SK-N-DZ (cell line): ENCODE measurements at places on chromosomes 16 and 17.

DNA sequence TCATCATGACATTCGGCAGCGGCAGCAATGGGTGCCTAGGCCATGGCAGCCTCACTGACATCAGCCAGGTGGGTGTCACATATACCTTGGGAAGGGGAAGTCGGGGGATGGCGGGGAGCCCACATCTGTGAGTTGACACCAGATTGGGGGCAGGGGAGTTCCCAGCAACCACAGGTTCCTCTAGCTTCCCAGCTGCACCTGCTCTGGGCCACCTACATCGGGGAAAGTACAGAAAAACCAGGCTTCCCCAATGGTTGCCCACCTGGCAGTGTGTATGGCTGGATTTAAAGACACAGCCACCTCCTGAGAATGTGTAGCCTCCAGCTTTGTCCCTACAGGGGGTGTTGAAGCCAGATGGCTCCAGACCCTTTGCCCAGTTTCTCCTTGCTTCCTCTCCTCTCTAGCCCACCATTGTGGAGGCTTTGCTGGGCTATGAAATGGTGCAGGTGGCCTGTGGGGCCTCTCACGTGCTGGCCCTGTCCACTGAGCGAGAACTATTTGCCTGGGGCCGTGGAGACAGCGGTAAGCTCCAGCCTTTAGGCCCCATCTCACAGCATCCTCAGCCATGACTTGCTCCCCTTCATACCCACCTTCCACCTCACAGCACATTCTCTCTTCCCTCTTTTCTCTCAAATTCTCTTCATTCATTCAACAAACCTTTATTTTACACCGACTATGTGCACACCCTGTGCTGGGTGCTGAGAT is 5.0 kb upstream of the TRAF4 start:
- no peak for DNase-seq

DNA sequence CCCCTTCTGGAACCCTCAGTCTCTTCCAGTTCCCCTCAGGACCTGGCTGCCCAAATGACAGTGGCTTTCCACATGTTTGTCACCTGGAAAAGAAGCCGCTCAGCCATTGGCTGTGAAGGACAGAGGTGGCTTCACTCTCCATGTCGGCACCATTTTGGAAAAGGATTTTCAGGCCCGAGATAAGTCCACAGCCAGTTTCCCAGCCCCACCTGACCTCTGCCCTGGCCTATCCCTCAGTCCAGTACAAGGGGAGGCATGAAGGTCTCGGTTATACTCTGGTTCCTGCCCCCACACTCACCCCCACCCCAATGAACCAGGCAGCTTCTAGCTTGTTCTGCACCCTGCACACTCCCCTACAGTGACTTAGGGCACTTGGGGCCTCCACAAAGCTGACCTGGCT is 15.2 kb downstream of the AOC3 start:
- no peak for DNase-seq

DNA sequence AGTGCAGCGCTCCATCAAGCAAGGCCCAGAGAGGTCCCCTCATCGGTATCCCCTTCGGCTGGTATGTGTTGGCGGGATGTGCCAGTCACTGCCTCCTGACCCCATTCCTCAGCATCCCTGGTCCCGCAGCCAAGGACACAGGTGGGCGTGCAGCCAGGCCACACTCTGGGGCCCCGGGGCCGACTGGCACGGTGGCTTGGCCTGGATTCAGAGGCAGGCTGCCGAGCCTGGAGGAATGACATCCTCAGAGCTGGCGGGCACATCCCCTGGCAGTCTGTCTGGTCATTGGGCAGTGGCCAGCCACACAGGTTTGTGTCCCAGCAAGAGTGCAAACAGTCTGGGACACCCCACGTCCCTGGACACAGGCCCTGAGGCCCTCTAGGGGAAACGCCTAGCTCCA is 111.1 kb downstream of the SDK2 start:
- no peak for DNase-seq

DNA sequence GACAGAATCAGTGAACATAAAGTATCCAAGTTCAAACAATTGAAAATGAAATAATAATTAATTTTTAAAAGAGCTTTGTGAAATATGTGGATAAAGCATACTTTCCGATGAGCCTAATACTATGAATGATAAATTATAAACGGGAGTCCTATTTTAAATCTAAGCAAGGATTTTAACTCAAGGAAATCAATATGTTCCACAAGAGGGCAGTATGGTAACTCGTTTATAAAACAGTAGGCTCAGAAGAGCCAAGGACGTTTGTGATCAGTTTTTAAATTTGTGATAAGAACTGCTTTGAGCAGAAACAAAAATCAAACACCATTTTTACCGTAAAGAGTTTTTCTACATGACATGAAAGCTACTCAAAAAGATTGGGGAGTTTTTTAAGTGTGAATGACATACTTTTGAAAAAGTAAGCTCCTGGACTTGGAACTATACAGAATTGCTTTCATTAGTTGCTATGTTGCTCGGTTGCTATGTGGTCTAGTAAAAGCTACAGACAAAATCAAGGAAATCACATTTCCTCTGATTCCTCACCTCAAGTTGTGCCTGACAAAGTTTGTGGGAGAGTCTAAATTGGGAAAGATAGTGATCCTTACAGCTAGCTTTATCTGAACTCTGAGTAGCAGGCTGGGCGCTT is 11.8 kb upstream of the TEKT1 start:
- DNase-seq: peak; percentile 22

- no peak for DNase-seq
Observed at GRCh38 chr17:75366432-75366831, 39.0 kb downstream of the GRB2 start.

- no peak for DNase-seq
Observed at GRCh38 chr16:3695610-3696369, 21.5 kb downstream of the TRAP1 start.

DNA sequence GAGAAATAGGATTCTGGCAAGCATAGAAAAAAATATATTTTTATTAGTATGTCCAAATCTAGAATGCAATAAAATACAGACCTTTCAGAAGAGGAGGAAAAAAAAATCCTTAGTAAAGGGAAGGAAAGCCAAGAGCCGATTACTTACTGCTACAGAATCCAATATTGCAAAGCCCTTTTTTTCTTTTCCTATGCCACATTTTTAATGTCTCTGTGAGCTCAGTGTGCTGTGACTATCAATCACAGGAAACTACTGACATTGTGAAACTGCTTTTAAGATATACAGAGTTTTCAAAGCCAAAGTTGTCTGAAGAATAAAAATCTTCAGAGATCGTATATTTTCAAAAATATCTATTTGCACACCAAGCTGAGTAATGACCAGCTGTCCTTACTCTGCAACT is 120.4 kb downstream of the CHD9NB start:
- DNase-seq: no peak

GRCh38 chr17:39175695-39176093 is 9.7 kb upstream of the ARL5C start:
- DNase-seq: no peak

DNA sequence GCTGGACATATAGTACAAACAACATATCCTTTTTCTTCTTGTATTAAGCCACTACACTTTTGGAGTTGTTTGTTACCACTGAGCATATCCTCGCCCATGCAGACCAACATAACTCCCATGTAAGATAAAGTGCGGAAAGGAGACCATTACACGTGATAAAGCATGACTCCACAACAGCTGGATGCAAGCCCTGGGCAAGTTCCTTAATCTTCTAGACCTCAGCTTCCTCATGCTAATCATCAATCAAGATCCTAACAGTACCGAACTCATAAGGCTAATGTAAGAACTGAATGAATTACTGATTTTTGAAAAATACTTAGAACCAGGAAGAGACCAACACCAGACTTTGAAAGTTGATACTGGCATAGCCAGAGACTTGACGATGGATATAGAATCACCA is 47.0 kb upstream of the GSG1L start:
- DNase-seq: no peak

GRCh38 chr17:14301279-14302090 is 604 bp downstream of the HS3ST3B1 start:
- peak; percentile 34 for DNase-seq

- no peak for DNase-seq
Observed at GRCh38 chr16:10599626-10600025, 19.2 kb upstream of the EMP2 start.

DNA sequence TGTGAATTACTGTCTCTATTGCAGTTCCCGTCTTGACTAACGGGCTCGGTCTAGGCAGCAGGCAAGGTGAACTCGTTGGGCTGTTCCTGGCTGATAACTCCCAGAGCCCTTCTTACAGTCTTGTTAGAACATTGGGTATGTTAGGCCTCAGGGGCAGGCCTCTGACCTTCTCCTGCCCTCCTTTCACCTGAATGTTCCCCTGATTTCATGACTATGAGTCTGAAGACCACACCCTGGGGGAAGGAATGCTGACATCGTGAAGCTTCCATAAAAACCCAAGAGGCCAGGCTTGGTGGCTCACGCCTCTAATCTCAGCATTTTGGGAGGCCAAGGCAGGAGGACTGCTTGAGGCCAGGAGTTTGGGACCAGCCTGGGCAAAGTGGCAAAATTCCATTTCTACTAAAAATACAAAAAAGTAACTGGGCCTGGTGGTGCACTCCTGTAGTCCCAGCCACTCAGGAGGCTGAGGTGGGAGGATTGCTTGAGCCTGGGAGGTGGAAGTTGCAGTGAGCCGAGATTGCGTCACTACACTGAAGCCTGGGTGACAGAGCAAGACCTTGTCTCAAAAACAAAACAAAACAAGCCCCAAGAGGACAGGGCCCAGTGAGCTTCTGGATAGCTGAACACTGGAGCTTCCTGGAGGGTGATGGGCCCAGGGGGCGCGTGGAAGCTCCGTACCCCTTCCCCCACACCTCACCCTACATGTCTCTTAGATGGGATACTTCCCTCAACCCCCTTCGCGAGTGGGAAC is 47.8 kb upstream of the FBXO47 start:
- DNase-seq: no peak

DNA sequence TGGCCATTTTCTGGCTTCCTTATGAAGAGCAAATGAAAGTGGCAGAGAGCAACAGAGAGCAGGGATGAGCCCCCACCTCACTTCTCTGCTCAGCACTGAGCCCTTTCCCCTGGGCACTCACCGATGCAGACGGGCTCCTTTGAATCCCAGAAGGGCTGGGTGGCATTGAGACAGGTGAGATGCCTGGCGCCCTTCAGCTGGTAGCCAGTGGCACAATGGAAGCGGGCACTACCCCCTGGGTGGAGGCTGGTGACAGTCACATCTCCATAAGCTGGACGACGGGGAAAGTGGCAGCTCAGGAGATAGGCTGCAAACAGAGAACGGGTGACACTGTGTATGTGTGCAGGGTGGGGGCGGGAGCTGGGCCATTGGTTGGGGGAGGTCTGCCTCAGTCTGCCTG is 12.5 kb upstream of the PHF12 start:
- no peak for DNase-seq

GRCh38 chr17:67819722-67820121 is 5.6 kb upstream of the BPTF start:
- no peak for DNase-seq

DNA sequence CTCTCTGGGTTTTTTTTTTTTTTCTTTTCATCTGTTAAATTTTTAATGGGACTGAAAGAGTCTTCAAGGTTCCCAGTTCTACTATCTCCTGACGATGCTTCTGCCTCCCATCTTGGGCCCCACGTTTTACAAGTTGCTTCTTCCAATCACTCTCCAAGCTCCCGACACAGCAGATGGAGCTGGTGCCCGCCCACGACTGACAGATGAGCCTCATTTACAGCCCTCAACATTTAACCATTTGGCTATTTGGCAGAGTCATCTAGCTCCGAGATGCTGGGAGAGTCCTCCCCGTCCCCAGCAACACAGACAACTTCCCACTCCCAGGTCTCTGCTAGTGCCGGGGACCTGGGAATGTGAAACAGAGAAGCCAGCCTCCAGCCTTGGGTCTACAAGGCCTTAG is 276.9 kb downstream of the SHISA9 start:
- DNase-seq: no peak

DNA sequence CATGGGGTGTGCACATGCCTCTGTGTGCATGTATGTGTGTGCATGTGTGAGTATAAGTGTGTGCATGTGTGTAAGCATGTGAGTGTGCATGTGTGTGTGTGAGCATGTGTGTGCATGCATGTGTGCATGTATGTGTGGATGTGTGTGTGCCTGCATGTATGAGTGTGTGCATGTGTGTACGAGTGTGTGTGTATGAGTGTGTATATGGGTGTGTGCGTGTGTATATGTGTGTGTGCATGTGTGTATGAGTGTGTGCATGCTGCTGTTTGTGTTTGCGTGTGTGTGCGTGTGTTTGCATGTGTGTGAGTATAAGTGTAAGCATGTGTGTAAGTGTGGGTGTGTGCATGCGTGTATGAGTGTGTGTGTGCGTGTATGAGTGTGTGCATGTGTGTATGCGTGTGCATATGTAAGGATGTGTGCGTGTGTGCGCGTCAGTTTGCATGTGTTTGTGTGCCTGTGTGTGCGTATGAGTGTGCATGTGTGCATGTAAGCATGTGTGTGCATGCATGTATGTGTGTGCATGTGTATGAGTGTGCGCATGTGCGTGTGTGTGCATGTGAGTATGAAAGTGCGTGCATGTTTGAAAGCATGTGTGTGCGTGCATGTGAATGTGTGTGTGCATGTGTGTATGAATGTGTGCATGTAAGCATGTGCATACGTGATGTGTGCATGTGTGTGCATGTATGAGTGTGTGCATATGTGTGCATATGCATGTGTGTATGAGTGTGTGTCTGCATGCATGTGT is 8.6 kb downstream of the TPSD1 start:
- no peak for DNase-seq

DNA sequence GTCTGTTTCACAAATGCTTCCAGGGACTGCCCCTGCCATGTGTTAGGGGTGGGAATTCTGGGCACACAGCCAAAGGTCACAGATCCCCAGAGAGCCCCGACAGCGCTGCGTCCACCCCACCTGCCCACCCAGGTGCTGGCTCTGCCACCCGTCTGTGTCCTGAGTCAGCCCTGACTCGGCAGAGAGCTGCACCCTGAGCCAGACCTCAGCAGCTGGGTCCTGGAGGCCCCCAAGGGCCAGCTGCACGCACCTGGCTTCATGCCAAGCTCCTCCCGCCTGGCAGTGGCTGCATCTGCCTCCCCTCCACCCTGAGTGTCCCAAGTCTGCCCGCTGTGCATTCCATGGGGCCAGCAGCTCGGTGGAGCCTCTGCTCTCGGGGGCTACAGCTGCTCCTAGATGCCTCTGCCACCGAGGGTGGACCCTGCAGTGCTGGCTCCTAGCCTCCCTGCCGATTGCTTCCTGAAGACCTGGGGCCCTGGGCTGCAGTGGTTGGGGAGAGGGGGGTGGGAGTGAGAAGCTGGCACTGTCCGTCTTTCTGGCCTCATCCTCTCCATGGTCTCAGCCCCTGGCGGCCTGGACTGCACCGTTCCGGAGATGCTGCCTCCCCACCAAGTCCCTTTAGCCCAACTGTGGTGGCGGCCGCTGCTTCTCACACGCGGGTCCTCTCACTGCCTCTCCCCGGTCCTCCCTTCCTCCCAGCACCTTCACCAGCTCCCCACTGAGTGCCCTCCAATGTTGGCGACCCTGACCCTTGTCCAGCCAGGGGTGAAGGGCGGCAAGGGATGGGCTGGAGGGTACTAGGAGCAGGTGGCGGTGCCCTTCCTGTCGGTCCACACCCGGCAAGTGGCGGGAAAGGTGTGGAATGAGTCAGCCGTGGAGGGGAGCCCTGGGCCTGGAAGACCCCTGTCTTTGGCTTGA is 3.0 kb downstream of the SECTM1 start:
- peak; percentile 74 for DNase-seq

GRCh38 chr16:62225675-62226074 is 189.4 kb upstream of the CDH8 start:
- DNase-seq: peak; percentile 34
